ENCODE measurements at places on chromosomes 1 and 21.

DNA sequence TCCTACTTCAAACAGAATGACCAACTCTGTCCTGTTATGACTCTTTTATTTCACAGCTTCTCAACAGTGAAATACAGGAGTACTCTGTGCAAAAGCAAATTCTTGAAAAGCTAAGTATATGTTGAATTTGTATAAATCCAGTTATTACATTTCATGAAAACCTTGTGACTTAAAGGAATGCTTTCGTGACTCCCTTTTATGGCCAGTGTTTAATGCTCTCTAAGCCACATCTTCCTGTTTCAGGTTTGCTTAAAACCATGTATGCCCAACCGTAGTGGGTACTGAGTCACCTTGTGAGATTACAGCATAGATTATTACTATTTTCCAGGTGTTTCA is 40.2 kb upstream of the KIF1B start:
- no peak for DNase-seq

GRCh38 chr1:94475232-94475631 is 57.0 kb downstream of the ABCD3 start:
- DNase-seq: no peak

DNA sequence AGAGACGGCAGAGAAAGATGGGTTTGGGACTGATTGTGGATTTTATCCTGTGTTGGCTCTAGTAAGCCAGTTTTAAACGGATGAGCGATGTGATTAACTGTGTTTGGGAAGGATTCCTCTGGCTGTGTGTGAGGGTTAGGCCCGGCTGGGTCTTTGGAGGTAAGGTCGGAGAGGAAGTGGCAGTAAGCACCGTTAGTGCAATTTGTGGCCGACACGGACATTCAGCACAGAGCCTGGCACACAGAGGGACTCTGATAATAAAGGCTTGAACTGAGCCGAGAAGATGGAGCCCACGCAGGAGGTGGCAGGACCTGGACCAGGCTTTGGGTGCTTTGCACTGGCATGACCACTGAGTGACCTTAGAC is 1.3 kb downstream of the MTFR1L start:
- no peak for DNase-seq

DNA sequence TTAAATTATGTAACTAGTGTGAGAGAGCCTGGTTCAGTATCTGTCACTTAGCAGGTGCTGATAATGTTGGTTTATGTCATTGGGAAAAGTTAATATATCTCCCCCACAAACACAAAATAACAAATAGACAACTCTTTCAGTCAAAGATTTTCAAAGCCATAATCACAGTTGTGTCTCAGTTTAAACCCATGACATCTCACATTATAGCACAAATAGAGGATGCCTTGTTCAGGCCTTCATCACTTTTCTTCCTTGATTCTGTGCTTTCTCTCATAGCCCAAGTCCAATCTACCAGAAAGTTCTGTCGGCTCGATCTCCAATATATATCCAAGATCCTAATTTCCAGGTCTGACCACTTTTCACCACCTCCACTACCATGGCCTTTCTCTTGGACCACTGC is 6.2 kb upstream of the EPS15 start:
- no peak for DNase-seq

DNA sequence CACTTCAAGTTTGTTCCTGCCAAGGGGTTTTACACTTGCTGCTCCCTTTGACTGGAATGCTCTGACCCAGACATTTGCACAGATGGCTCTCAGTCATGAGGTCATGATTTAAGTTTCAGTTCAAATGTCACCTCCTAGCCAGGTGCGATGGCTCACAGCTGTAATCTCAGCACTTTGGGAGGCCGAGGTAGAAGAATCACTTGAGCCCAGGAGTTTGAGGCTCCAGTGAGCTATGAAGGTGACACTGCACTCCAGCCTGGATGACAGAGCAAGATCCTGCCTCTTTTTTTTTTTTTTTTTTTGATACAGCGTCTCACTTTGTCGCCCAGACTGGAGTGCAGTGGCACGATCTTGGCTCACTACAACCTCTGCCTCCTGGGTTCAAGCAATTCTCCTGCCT is 4.5 kb upstream of the ZMYM4 start:
- no peak for DNase-seq

GRCh38 chr1:103497404-103497803 is 28.1 kb upstream of the RNPC3 start:
- peak; percentile 1 for DNase-seq

DNA sequence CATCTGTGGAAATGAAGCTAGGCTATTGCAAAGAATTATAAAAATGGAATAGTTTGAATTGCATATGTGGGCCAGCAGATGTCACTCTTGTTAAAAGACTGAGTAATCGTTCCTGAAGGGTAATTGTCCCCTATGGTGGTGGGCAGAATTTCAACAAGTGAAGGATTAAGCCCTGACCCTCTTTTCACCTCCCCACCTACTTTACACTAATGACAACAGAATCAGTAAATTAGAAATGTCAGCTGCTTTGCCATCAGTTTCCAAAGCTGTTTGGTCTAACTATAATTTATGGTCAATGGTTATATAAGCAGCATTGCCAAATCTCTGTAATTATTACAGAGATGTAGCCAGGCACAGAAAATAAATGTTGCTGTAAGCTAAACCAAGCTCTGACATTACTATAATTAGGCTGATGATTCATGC is 898.6 kb downstream of the AMY1C start:
- peak; percentile 10 for DNase-seq

DNA sequence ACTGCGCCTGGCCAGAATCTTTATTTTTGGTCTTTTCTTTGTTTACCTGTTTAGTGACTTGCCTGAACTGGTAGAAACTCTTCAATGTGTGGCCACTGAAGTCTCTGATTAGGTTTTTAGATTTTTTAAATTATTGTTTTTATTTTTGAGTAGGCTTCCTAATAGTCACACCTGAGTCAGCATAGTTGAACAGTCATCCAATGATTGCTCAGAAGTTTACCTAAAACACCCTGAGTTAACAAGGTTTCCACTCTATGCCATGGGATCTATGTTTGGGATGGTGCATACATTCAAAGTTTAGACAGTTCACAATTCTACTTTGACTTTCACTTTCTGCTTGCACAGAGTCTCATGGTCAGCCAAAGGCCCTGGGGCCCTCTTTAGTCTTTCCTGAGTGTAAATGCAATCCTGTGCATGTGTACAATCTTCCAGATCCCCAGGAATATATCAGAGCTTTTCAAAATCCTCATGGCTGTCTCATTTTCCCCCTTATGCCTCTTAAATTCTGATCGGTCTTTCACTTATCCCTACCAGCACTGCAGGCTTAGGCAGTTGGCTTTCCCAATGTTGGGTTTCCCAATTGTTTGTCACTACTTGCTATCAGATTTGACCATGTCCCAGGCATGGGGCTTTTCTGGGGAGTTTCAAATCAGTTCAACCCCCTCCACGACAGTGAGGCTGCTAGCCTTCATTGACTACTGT is 114.4 kb upstream of the RAB3GAP2 start:
- no peak for DNase-seq

DNA sequence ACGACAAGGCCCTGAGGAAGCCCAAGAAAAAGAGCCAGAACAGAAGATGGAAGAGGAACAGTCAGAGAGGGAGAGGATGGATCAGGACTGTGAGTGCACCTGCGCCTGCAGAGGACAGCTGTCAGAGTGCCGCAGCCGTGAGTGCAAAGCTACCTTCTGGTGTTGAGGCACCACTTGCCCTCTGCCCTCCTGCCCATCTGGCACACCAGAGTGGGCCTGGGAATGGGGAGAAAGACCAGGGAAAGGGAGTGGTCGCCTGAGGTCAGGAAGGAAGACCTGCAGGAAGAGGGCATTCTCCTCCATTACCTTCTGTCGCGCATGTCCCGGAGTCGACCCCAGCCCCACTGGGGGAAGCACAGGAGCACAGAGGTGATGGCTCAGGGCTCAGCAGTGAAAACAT is 26.2 kb downstream of the VASH2 start:
- DNase-seq: no peak

DNA sequence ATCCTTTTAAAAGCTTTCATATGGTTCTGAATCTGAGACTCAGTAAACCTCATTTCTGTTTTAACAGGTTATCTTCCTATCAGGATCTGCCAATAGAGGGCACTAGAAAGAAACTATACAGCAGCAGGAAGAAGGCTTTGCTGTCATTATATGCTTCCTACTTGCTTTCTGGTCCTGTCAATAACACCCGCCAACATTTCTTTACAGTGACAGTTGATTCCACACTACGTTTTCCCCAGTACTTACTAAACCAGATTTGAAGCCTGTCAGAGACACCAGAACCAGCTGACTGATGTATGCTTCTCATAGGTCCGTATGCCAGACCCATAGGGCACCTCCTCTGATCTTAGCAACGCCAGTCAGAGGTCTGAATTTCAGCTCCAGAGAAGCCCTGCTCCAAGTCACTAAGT is 341.0 kb upstream of the NEGR1 start:
- peak; percentile 46 for DNase-seq

DNA sequence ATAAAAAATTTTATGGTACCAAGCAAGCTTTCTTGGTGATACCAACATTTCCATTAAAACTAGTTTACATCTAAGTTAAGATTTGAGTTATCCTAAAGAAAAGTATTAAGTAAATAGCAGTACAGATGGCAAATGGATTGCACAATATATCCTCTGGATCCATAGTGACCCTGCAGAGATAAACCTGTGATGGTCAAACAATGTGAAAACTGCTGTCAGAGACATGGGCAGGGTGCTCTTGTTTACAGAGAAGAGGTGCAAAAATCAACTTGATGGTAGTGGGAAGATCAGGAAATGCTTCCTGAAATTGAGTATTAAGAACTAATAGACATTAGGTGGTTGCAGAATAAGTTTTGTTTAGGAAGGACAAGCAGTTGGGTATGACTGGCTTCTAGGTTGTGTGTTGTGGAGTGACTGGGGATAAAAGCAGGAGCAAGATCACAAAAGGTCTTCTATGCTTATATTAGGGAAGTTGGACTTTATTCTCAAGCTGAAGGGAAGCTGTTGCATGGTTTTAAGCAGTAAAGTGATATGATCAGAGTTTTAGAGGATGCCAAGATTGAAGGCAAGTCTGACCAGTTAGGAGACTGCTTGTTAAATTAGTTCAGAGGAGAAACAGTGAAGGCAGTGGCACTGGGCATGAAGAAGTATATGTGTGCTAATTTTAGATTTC is 9.9 kb downstream of the TTC3 start:
- no peak for DNase-seq

GRCh38 chr1:25608488-25609178 is 8.0 kb upstream of the MAN1C1 start:
- peak; percentile 67 for DNase-seq

DNA sequence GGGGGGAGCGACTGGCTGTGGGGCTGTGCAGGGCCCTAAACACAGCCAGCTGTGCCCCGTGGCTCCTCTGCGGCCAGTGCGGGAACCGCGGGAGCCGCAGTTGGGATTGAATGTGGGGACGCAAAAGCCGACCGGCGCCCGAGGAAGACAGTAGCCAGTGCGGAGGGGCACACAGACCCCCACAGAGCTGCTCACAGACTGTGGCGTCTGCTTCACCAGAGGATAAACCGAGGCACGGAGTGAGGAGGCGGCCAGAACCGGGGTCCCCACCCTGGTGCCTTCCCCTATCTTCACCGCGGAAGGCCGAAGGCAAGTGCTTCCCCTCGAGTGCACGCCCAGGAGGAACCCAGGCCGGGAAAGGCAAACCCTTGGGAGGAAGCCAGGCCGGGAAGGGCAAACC is 8.7 kb upstream of the TMEM52 start:
- no peak for DNase-seq

DNA sequence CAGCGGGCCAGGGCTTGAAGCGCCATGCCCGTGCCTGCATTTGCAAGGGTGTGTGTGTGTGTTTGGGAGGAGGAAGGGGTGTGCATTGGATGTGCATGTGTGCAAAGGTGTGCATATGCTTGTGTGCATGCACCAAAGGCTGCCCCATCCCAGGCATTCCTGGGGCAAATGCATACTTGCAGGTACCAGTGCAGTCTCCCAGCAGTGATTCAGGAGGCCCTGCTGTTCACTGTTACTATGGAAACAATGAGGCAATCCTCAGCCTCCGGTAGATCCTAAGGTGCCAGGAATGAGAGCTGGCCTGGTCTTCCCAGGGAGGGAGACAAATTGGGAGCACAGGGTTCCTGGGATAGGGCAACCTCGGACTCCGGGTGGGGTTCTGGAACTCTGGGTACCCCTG is 7.5 kb upstream of the FNDC5 start:
- no peak for DNase-seq

GRCh38 chr1:225533238-225533637 is 105.4 kb upstream of the LBR start:
- DNase-seq: no peak

DNA sequence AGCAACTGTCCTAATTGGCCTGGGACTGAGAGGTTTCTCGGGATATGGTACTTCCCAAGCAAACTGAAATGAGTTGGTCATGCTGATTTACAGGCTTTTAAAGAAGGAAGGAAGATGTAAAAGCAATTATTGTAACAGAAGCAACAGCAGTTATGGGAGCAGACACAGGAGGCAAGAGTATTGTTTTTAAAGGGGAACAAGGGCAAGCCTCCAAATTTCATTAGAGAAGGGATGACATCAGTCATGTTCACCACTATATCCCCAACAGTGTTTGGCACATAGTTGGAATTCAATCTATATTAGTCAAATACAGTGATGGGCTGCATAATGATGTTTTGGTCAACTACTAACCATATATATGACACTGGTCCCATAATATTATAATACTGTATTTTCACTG is 46.0 kb upstream of the JUN start:
- DNase-seq: peak; percentile 82

GRCh38 chr1:41598325-41598724 is 113.8 kb upstream of the EDN2 start:
- no peak for DNase-seq

DNA sequence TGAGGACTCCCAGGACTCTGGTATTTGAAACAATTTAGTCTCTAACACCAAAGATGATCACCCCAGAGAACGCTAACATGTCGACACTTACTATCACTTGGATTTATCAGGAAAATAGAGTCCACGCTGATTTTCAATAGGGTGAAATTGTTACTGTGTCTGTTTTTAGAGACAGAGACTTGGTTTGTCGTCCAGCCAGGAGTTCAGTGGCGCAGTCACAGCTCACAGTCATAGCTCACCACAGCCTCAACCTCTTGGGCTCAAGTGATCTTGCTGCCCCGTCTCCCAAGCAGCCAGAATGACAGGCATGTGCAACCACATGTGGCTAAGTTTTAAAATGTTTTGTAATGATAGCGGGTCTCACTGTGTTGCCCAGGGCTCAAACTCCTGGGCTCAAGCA is 5.3 kb downstream of the SSU72 start:
- DNase-seq: no peak

DNA sequence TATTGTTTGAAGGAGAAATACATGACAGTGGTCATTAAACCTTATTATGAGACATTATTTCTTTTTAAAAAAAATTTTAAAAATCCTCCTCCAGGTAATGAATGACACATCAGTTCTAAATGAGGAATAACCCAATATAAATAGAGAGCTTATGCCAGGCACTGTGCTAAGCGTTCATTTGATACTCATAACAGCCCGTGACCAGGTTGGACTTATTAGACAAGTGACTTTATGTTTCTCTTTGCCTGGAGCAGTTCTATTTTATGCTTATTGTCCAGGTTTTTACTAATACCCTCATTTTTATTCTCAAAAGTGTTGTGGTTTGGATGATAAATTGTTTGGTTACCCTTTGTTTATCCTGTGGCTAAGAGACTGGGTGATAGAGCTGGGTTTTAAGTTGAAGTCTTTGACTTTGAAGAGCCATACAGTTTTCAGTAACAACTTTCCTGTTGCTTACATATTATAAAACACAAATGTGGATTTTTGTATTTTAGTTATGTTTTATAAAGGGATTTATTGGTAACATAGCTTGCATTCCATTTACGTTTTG is 84.2 kb downstream of the RABGAP1L start:
- no peak for DNase-seq

- DNase-seq: no peak
Observed at GRCh38 chr1:231187571-231187970, 25.7 kb downstream of the TRIM67 start.

GRCh38 chr1:105088166-105088565 is 1338.5 kb downstream of the AMY1C start:
- DNase-seq: no peak

Data from fibroblast of skin of abdomen (primary cell).